ENCODE measurements at places on chromosomes 6 and 20. TPM values are rescaled to one million over a fixed set of nuclear protein-coding genes. Genes with fewer than 3 reads are reported as not detected.

The FILIP1 gene
- 12.6 TPM for total RNA-seq

The HCRTR2 gene
- not detected for total RNA-seq

The TPMT gene
- 10.9 TPM for total RNA-seq

The CYP39A1 gene
- total RNA-seq = not detected

The SLC35D3 gene
- total RNA-seq = not detected

The PKIG gene
- 135 TPM for total RNA-seq

The PLG gene
- total RNA-seq = not detected

The CRISP2 gene
- not detected for total RNA-seq

The BANF2 gene
- total RNA-seq = not detected

The UBE2C gene
- total RNA-seq = 108 TPM

The TEAD3 gene
- total RNA-seq = 2.0 TPM

The GMDS gene
- total RNA-seq = 23.5 TPM

The PTK6 gene
- total RNA-seq = not detected

The MLN gene
- total RNA-seq = not detected

The POPDC3 gene
- total RNA-seq = 1.7 TPM

The PI3 gene
- not detected for total RNA-seq

The ABHD16A gene
- total RNA-seq = 48.9 TPM

The PERP gene
- total RNA-seq = 27.4 TPM
